ENCODE measurements at places on chromosomes 13 and 19. TPM values are rescaled to one million over a fixed set of nuclear protein-coding genes. Genes with fewer than 3 reads are reported as not detected.

BICRA gene
- total RNA-seq: 5.3 TPM

CCDC159 gene
- total RNA-seq: 60.1 TPM

TMEM238 gene
- 9.3 TPM for total RNA-seq

NDUFA3 gene
- total RNA-seq: 159 TPM

PSG1 gene
- not detected for total RNA-seq

FOXO1 gene
- 22.2 TPM for total RNA-seq

BRSK1 gene
- 14.0 TPM for total RNA-seq

GRIK5 gene
- total RNA-seq: 0.32 TPM

ZNF444 gene
- total RNA-seq: 34.3 TPM

ONECUT3 gene
- total RNA-seq: not detected

PGLYRP1 gene
- total RNA-seq: 0.17 TPM

KASH5 gene
- total RNA-seq: 0.74 TPM

BCAM gene
- 33.7 TPM for total RNA-seq

ZNF561 gene
- total RNA-seq: 17.8 TPM

CEACAM7 gene
- total RNA-seq: not detected

MBD3L2 gene
- not detected for total RNA-seq

DACH1 gene
- 10.0 TPM for total RNA-seq

SPACA4 gene
- not detected for total RNA-seq

ZNF560 gene
- total RNA-seq: not detected

NUDT19 gene
- 22.6 TPM for total RNA-seq

TMPRSS9 gene
- total RNA-seq: 0.32 TPM

Measured in adrenal gland (tissue), 19 donors.